ENCODE measurements at places on chromosomes 11 and 22.
A peak's percentile ranks its signal among the peaks of the same experiment; 100 is the strongest.

- DNase-seq = no peak
These were observed 109.6 kb downstream of the WT1 start for GRCh38 chr11:32325725-32326124.

GRCh38 chr11:2557381-2557780 is 112.6 kb downstream of the KCNQ1 start:
- DNase-seq = no peak

GRCh38 chr11:86749376-86749775 is 51.0 kb upstream of the PRSS23 start:
- no peak for DNase-seq

- peak; percentile 41 for DNase-seq
These were observed 824 bp downstream of the THAP7 start for GRCh38 chr22:21000987-21001600.

DNA sequence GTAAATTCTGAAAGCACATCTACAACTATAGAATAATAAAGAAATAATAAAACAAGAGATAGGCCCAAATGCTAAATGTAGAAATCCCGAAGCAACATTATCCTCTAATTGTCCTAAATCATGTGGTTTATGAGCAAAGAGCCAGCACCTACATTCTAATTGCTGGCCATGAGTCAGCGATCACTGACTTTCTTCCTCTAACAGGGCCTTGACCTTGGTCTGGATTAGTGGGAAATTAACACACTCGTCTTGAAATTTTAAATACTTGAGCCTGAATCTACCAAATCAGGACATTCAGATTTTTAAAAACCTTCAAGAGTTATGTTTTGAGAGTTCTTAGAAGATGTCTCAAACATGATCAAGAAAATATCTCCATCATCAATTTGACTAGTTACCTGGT is 727.6 kb downstream of the METTL15 start:
- DNase-seq = no peak

DNA sequence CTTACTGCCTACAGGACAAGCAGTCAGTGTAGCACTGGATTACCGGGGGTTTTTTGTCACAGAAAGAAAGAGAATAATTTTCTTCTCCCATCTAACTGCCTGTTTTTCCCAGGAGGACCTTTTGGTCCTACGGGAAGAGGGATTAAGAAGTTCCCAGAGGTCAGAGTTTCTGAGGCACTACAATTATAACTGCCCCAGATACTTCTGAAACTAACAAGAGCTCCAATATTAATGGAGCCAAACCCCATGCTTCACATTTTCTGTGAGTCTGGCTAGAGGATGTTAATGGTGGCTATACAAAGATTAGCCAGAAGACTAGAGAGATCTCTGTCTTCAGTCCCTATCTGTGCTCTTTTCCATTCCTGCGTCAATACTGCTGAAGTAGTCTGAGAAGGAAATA is at the start of gene OR56A3:
OR56A3 (plus strand) TSS at position 301 of the 400 bp plus-strand sequence. CDS start 5,096 bp downstream, outside the sequence.
- no peak for DNase-seq

GRCh38 chr11:73359930-73360742 is 16.1 kb upstream of the RELT start:
- DNase-seq = peak; percentile 61

- no peak for DNase-seq
These were observed 24.8 kb upstream of the CYB5R3 start for GRCh38 chr22:42673898-42674401.

- DNase-seq = no peak
These were observed 245.7 kb upstream of the CTSC start for GRCh38 chr11:88583251-88583650.

- DNase-seq = no peak
These were observed 1.0 kb downstream of the CHRM4 start for GRCh38 chr11:46390331-46391171.

- no peak for DNase-seq
These were observed 390.1 kb downstream of the CTTN start for GRCh38 chr11:70788248-70789022.

DNA sequence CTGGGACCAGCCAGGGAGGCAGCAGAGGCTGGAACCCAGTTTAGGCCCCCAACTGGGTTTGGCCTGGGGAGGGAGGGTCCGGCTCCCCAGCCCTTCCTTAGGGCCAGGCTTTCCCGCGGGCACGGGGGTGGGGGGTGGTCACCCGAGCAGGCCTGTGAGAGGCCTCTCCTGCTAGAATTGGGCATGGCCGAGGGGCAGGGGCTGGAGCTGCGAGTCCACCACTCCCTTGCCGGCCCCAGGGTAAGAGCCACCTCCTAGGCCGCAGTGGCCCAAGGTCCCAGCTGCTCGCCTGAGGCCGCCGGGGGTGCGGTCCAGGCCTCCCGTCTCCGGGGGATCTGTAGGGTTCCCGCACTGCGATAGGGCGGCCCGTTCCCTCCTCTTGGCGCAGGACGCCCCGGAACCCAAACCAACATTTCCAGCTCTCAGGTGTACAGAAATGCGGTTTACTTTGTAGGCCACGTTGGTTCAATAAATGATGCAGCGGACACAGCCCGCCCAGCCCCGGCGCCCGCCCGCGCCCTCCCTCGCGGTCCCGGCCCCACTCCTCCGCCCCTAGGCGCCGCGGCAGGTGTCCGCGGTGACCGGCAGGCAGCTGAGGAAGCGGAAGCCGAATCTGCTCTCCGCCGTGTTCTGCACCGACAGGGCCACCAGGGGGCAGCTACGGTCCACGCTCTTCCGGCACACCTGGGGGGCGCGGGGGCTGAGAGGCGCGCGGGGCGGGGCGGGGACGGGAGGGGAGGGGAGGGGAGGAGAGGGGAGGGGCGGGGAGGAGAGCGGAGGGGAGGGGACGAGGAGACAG is 5.9 kb downstream of the LMNTD2 start:
- DNase-seq = peak; percentile 23

DNA sequence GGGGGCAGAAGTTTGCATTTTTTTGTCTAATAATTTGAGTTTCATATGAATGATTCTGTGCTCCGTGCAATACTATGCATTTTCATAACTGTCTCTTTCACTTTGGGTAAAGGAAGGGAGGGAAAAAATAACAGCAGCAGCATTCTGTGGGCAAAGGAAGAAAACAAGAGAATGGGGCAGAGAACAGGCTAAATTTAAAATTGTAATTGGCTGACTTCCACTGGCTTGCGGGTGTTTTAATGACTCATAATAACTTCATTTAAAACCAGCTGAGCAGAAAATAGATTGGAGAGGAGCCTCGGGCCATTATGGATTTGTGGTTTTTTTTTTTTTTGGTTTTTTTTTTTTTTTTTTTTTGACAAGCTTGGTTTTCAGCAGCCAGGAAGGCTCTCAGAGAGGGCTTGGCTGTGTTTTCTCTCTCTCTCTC is 107.4 kb downstream of the ZBTB16 start:
- peak; percentile 88 for DNase-seq

DNA sequence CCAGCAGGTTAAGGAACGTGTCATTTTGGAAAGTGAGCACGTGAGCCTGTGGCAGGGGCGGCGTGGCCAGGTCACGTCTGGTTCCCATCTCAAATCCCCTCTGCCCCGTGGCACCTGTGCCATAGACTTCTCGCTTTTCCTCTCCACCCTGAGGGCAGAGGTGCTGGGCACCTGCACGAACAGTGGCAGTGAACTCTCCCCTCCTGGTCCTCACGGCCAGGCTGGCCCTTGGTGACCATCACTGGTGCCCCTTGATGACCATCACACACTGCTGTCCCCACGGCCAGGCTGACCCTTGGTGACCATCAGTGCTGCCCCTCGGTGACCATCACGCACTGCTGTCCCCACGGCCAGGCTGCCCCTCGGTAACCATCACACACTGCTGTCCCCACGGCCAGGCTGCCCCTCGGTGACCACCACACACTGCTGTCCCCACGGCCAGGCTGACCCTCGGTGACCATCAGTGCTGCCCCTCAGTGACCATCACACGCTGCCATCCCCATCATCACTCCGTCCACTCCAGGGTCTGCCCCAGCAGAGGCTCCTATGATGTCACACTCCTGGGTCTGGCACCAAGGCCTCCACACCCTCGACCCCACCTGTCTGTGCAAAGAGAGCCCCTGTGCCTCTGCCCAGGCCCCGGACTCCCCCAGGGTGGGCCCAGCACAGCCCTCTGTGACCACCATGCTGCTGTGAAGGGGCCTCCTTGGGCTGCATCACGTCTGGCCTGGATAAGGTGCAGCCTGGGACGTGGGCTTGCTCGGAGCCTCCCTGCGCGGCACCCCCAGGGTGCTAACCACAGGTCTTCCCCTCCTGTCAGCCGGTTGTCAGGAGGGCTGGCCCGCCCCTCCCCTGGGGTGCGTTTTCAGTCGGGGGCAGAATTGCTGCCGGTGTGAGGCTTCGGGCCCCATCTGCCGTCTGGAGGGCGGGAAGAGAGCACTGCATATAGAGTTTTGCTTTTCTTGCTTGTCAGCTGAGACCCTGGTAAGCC is 738.6 kb downstream of the BRD1 start:
- DNase-seq = peak; percentile 85

- no peak for DNase-seq
These were observed 105.7 kb upstream of the B3GAT1 start for GRCh38 chr11:134517621-134518293.

- DNase-seq = no peak
These were observed 20.7 kb downstream of the SLN start for GRCh38 chr11:107691000-107691750.

DNA sequence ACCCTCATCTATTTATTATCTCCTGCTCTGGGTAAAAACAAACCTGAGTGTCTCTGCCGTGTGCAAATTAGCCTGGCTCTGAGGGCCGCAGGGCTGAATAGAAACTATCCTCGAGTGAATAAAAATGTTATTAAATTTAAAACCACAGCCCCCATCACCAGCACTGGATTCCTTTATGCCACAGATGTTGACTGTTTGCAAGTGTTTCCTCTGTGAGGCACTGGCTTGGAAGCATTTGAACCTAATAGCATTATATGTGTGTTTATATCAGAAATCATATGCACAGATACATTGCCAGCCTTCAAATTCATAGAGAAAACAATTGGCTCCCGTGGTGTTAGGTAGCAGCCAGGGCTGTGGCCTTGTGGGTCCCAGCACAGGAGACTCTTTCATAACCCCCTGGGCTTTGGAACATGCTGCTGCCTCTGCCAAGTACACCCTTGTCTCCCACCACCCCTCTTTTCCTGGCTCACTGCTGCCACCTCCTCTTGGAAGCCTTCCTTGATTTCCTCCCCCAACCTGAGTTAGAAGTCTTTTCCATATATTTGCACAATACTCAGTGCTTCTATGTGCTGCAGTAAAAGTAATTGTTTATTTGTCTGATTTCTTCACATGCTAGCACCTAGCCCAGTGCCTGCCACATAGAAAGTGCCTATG is 294.4 kb downstream of the DDX10 start:
- DNase-seq = no peak

GRCh38 chr22:25165785-25166184 is 33.9 kb upstream of the CRYBB3 start:
- no peak for DNase-seq

DNA sequence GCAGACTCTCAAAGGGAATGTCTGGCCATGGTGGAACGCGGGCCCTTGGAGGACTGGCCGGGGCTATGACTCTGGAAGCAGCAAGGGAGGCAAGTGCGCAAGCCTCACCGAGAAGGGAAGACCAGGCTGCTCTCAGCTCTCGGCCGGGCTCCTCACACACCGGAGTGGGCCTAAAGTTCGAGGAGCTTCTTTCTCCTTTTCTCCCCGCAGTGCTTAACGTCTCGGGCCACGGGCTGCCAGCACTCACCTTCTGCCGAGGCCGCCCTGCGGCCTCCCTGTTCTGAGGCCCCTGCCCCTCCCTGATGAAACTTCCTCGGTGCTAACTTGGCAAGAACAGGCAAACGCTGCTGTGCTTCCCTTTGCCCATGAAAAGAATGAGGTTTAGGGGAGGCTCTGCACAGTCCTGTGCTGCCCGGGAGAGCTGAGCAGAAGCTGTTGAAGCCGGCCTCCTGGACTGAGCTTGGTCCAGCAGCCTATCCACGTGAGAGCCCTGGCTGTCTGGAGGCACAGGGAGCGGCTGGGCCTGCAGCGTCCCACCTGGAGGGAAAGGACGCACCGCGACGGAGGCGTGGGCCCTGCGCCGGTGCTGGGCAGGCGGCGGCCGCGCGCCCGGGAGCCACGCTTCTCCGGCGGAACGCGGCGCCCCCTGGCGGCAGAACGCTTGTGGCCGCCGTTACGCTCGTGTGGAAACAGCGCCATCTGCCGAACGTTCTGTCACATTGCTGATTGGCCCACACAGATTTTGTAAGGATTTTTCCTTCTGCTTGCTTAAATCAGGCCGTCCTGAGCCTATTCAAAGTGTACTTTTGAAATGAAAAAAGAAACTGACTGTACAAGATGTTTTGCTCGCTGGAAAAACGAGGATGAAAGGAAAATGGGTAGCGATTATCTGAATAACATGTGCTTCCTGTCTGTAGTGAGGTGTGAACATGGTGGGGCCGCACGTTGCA is 65.0 kb upstream of the TMEM45B start:
- DNase-seq = peak; percentile 33

DNA sequence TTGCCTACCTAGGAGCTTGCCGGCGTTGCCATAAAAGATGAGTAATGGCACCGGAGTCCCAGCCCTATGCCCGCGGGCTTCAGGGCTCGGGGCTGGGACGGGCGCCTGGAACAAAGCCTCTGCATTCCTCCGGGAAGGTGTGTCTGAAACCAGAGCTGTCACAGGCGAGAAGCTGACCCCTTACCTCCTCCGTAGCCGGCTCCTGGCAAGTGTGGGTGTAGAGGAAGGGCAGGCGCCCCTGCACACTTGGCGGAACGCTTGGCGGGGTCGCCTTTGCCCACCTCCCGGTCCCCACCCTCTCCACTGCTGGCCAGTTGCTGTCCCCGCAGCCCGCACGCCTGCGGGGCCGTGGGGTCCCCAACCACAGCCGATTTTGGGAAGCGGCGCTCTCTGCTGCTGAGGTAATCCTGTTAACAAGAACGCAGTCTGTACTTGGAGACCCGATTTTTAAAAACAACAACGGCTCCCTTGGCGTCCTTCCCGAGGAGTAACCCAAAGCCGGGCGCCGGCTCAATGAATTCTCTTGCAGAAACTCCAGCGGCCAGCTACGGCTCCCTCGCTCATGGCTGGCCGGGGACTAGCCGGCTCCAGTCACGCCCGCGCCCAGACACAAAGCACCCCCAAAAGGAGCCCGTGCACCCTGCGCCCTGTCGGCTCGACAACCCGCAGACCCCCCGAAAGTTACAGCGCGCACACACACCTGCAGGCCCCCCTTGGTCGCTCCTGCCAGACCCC is 89.2 kb downstream of the PLEKHA7 start:
- DNase-seq = no peak

GRCh38 chr11:124865181-124865901 is at the start of gene ROBO3:
Gene ROBO3, plus strand, starts transcription at chr11:124865432. Its CDS starts 146 bp downstream, at chr11:124865578.
- DNase-seq = peak; percentile 61

DNA sequence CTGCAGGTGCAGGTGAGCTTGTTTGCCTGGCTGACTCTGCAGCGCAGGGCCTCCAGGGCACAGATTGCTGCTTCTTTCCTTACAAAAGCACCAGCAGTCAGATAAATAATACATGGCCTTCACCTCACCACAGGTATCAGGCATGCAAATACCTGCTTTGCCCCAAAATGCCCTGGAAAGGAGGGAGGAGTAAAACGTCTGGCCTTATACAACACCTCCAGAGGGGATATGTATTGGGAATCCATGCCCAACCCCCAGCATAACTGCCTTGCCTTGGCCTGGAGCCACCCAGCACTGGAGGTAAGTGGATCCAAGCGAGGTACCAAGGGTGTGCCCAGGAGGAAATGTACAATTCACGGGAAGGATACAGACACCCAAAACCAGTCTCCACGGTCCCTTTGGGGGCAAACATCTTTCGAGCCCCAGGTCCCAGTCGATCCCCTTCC is 860 bp downstream of the TMEM184B start:
- DNase-seq = peak; percentile 77

- DNase-seq = no peak
These were observed 12.1 kb downstream of the PRG3 start for GRCh38 chr11:57368845-57369232.

Measured in NCI-H2171 treated with DMSO at 0.1 percent for 48 hours (cell line).